ENCODE measurements at places on chromosomes 13 and 19.

GRCh38 chr19:40217027-40217810 lies 965 bp downstream of the TTC9B start:
- DNase-seq, result no peak

- DNase-seq, result no peak
These were observed 3.7 kb upstream of the RAP2A start for GRCh38 chr13:97430296-97430695.

GRCh38 chr19:35757231-35757748 lies 461 bp upstream of the HSPB6 start:
- DNase-seq, result no peak

DNA sequence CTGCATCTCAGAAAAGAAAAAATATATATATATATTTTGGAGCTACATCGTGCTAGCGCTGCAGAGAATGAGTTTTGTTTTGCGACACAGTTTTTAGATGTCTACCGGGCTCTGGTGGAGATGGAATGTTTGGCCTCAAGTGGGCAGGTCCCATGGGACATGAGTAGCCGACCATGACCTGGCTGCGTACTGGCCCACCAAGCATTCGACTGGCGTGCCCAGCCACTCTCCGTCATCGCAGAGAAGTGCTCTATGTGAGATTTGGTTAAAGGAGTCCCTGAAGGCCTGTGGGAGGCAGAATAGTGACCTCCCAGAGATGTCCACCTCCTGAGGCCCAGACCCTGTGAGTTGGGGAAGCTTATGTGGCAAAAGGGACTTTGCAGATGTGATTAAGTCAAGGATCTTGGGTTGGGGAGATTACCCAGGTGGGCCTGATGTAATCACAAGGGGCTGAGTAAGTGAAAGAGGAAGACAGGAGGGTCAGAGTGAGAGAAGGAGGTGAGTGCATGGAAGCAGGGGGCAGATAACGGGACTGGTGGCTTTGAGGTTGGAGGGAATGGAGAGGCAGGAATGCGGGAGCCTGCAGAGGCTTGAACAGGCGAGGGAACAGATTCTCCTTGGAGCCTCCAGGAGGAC lies 821 bp upstream of the LILRB4 start:
- DNase-seq, result no peak
